Urinary bladder (tissue), 4 donors: ENCODE measurements at places on chromosomes 3 and 15.

- DNase-seq: no peak
These were observed 651.1 kb downstream of the GRM7 start for GRCh38 chr3:7512048-7512447.

- no peak for DNase-seq
These were observed 397.3 kb upstream of the RASGRP1 start for GRCh38 chr15:38961931-38962330.

DNA sequence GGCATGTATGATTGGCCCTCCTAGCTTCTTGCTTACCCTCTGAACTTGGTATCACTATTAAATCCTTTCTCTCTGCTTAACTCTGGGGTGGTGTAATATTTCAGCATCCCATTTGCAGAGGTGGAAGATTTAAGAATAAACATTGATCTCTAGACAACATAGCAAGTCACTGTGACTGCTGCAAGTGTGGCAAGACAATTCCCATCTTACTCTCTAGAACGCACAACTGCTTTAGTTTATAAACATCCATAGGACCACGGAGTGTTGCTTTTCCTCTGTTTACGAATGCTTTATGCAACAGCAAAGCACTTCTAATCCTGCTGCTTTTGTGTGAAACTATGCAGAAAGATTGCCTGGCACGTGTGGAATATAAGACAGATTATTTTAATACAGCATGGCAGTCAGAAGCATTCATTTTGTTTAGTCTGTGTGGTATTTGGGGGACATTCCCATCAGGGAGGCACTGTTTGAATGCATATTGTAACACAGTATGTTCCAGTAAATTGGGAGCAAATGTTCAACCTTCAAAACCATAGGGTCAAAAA lies 338.9 kb upstream of the TMCO5A start:
- no peak for DNase-seq

DNA sequence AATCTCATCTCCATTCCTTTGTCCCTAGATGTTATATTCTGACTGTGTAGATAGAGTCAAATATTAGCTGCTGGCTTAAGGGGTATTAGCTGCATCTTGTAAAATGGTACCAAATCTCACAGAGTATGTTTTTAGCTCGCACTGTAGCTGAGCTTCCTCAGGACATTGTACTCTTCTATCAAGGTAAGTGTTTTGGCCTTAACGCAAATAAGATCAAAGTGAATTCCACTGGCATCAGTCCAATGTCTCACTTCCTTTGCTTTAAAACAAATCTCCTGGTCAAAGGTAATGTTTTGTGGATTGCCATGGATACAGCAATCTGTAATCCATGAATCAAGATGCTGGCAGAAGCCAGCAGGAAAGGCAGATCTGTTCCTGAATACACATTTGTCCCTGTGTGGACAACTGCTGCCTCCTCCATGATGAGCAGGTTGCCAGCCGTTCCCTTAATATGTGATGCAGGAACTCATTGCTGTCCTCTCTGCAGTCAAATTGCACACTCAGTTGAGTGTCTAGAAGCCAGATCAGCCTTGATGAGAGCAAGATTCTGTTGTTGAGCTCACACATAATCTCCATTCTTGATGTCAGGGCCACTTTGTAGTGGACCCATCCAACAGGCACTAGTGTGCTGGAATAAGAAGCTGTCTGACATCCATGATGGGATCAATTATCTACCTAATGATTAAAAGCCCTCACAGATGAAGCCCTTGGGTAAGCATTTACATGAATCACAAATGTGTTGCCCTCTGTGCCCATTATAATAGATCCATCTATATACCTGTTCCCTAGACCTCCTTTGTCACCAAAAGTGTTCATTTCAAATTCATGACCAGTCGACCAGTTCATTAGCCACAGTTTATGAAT lies 96.6 kb upstream of the AGTR1 start:
- DNase-seq: peak; percentile 50

- no peak for DNase-seq
These were observed 275.6 kb downstream of the ZNF621 start for GRCh38 chr3:40800343-40800742.

DNA sequence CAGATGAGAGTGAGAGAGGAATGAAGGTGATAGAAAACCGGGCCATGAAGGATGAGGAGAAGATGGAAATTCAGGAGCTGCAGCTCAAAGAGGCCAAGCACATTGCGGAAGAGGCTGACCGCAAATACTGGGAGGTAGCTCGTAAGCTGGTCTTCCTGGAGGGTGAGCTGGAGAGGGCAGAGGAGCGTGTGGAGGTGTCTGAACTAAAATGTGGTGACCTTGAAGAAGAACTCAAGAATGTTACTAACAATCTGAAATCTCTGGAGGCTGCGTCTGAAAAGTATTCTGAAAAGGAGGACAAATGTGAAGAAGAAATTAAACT lies 88.9 kb downstream of the EOMES start:
- no peak for DNase-seq

DNA sequence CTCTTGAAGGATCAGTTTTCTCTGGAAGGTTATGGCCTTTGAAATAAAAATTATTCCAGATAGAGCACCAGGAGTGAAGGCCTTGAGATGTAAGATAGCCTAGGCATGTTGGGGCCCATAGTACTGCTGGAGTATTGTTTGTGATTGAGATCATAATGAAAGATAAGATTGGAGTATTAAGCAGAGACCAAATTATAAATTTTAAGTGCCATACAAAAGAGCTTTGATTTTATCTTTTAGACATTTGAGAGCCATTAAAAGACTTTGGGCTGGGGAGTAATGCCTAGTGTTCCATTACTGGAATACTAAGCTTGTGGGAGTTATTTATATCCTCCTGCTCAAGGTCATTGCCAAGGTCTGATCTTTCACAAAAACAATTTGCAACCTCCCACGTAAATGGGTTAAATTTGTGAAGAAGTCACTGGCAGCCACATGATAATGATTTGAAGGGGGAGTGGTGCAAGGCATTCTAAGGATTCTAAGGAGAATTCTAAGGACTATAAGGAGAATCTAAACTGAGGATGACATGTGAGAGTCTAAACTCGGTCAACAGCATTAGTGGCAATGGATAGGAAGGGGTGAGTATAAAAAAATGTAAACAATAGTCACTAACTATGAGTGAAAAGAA lies 12.8 kb downstream of the ELL3 start:
- DNase-seq: no peak

DNA sequence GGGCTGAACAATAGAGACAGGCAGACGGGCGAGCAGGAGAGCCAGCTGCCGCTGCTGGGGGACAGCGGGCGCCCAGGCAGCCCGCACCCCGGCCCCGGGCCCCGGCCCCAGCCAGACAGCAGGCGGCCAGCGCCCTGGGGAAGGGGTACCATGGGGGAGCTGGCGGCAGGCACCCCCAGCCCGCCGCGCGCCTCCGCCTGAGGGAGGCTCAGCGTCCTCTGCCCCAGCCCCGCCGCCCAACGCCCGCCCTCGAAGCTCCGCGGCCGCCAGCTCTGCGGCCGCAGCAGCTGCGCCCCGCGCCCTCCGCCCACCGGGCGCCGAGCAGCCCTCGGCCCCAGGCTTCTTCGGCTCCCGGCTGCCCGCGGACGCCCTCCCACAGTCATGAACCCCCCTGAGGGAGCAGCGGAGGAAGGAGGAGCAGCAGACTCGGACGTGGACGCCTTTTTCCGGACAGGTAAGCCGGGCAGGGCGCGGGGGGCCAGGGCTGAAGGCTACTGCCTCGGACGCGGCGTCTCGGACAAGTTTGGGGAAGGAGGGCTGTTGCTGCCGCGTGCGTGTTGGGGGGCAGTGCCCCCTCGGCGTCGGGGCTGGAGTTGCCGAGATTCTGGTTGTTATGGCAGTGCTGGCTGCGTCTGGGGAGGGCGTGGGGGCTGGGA lies 41.6 kb upstream of the ROPN1 start:
- no peak for DNase-seq

- DNase-seq: no peak
These were observed 53.6 kb downstream of the MAP3K13 start for GRCh38 chr3:185416513-185416912.

- no peak for DNase-seq
These were observed 31.3 kb downstream of the IL1RAP start for GRCh38 chr3:190545191-190545590.

- DNase-seq: no peak
These were observed 6.9 kb downstream of the ABTB1 start for GRCh38 chr3:127679534-127680145.

GRCh38 chr15:77846360-77846759 lies 213.6 kb upstream of the LINGO1 start:
- no peak for DNase-seq

DNA sequence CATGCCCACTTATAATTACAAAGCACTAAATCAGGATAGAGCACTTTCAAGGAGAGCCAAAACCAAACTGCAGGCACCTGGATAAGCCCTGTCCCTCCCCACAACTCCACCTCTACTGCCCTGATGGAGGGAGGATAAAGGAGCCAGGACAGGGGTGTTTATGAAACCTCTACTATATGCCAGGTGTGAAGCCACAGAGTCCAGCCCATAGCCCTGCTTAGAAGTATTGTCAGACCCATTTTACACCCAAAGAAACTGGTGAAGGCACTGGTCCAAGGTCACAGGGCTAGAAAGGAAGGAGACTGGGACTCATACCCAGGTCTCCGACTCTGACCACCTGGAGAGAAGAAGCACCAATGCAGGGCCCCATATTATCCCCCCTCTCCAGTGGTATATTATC lies 48.7 kb downstream of the SH3BP5 start:
- no peak for DNase-seq
